Right lung (tissue), 10 donors: ENCODE measurements at places on chromosomes 2 and 18. TPM values are rescaled to one million over a fixed set of nuclear protein-coding genes. Genes with fewer than 3 reads are reported as not detected.

- peak; percentile 19 for DNase-seq
Measured at GRCh38 chr2:111117598-111118480, 2.9 kb upstream of the BCL2L11 start.

DNA sequence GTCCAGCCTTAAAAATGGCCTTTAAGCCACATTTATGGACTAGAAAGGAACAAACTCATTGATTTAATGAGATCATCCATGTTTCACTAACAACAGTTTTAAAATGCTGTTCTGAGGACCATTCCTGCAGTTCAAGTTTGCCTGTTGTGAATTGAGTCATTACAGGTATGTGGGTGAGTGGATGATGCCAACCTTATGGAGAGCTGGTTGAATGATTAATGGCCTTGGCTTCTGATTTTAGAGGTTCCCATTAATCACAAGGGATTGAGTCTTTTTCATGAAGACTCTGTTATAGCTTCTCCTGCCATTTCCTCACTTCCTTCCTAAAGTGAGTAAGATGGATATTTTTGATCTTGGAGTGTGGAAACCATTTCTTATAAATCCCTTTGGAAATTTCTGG, 459.8 kb upstream of the SLC14A2 start:
- no peak for DNase-seq

LRATD1 gene
- polyA plus RNA-seq: 12.9 TPM

MROH2A gene
- 0.38 TPM for polyA plus RNA-seq

- DNase-seq: no peak
Measured at GRCh38 chr18:67282796-67283195, 233.7 kb downstream of the DSEL start.

DNA sequence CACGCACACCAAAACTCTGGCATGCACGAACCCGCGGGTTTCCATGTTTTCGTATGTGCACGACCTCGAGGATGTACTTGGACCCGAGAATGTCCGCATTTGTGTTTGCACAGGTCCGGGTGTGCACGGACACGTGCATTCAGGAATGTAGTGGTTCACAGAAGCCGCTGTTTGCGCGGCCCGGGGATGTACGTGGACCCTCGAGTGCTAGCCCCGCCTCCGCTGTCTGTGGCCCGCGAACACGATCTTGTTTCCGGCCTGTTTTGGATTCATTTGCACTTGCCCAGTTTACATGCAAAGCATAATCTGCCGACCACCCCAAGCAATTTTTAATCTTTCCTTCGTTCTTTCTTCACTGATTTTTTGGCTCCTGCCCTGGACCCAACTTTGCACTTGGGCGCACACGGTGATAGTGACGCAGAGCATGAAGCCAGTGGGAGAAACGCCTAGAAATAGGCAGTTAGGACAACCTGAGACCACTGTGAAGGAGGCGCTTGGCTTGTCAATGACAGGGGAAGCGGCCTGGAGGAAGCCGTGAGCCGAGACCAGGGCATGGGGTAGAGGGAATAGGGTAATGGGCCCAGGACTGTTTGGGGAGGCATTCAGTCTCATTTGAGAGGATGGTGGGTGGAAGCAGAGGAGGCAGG, 45.4 kb upstream of the PTMA start:
- no peak for DNase-seq

RIT2 gene
- not detected for polyA plus RNA-seq

- no peak for DNase-seq
Measured at GRCh38 chr2:11406958-11407381, 59.0 kb downstream of the E2F6 start.

- no peak for DNase-seq
Measured at GRCh38 chr18:1240701-1241100, 336.0 kb downstream of the ADCYAP1 start.
